ENCODE measurements at places on chromosomes 16 and 17.

- DNase-seq, result no peak
Measured at GRCh38 chr17:64781810-64782555, 119.9 kb upstream of the SMURF2 start.

GRCh38 chr17:5050278-5050677 is 15.1 kb upstream of the SLC52A1 start:
- DNase-seq, result peak; percentile 6

GRCh38 chr16:52466994-52467393 is 79.9 kb downstream of the TOX3 start:
- DNase-seq, result no peak

DNA sequence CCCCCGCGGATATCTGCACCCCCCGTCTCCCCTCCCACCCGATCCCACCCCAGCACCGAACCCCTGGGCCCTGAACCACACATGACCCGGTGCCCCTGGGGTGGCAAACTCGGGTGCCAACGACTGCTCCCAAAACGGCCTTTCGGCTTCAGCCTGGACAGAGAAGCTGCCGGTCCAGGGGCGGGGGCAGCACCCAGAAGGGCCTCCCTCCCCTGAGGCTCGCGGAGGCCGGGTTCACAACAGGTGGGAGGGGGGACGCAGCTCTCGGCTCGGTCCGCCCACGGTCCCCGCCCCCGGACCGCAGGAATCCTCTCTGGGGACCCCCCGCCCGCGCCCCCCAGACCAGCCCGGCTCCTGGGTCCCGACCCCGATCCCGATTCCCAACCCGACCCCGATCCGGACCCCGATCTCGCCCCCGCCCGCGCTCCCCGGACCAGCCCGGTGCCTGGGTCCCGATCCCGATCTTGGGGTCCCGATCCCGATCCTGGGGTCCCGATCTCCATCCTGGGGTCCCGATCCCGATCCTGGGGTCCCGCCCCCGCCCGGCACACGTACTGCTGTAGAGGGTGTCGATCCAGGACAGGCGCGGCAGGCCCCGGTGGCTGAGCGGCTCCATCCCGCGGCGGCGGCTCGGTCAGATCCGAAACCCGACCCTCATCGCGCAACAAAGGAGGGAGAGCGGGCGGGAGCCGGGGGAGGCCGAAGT is 516 bp downstream of the ABR start:
- DNase-seq, result peak; percentile 45

- DNase-seq, result no peak
Measured at GRCh38 chr17:81863123-81863675, 2.9 kb upstream of the P4HB start.

GRCh38 chr16:86285938-86286921 is 224.1 kb upstream of the FOXF1 start:
- DNase-seq, result no peak

DNA sequence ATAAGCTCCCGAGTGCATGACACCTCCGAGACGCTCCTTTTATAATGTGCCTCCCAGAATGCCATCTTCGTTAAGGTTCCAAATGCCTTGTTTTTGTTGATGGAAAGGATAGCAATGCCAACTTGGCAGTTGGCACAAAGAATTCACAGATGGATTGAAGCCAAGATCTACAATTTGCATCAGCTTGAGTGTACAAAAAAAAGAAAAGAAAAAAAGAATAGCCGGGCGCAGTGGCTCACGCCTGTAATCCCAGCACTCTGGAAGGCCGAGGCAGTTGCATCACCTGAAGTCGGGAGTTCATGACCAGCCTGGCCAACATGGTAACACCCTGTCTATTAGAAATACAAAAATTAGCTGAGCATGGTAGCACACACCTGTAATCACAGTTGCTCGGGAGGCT is 7.6 kb downstream of the TBC1D16 start:
- no peak for DNase-seq

DNA sequence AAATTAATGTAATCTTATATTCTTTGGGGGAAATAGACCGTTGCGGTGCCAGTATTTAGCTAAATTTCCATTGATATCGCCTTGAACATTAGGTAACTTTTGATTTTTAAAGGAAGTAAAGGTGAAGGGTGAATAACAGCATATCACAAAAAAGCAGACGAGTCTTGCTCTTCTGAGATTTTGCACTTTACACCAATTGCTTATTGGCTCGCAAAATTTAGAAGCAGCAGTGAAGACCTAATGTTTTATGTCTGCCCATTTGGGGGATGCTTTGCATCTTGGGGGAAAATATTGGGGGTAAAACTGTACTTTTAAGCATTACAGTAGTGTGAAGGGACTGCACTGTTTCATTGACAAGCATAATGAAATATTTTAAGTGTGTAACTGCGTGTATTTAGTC is 934 bp downstream of the MAP2K6 start:
- no peak for DNase-seq

GRCh38 chr16:67441271-67441753 is 10.4 kb downstream of the HSD11B2 start:
- DNase-seq, result no peak

DNA sequence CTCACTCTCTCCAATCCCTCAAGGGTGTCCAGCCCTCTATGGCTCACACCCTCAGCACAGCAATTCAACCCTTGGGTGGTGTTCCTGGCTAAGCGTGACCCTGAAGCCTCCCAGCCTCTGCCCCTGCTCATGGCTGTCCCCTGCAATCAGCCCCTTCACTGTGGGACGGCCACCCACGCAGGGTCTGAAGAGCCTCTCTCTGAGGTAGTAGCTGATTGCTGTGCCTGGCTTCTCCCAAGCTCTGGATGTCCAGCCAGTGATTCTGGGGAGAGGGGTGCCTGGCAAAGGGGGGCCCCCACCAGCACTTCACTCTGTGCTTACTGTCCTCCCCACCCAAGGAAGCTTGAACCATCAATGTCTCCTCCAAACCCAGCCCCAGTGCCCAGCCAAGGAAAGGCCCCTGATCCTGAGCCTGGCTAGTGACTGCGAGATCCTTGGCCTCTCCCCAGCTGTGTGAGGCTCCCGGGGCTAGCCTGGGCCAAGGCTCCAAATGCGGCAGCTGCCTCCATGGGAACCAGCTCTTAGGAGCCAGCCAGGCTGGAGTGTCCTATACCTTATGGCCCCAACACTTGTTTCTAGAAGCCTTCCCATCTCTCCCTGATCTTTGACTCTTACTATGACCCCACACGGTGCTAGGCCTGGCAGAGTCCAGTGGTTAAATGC is 9.9 kb downstream of the MTSS2 start:
- no peak for DNase-seq

DNA sequence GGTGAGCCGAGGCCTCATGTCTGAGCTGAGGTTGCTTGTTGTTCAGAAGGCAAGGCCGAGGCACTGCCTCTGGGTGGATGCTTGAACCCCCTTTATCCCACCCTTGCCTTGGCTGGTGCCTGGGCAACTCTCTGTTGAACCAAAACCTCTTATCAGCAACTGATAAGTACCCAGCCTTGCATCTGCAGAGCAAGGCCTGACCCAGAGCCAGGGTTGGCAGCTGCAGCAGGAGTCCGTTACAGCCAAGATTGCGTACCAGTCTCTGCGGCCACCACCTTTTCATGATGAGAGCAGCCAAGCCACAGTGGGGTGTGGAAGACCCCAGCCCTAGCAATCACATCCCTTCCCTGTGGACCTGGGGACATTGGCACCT is 118.3 kb downstream of the RAB11FIP4 start:
- no peak for DNase-seq

GRCh38 chr16:86117756-86118155 is 218.8 kb downstream of the IRF8 start:
- DNase-seq, result peak; percentile 11

- DNase-seq, result peak; percentile 84
Measured at GRCh38 chr17:17792551-17793377, 44.0 kb downstream of the SREBF1 start.

DNA sequence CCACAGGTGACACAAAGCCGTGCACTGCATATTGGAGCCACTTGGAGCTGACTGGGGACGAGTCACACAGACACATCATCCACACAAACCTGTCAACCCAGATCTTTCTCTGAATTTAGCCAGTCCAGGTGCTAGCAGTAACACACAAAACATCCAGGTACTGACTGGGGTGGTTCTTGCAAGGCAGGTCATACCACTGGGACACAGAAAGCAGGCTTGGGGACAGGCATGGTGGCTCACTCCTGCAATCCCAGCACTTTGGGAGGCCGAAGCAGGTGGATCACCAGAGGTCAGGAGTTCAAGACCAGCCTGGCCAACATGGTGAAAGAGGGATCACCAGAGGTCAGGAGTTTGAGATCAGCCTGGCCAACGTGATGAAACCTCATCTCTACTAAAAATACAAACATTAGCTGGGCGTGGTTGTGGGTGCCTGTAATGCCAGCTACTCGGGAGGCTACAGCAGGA is 14.9 kb downstream of the ENPP7 start:
- no peak for DNase-seq

GRCh38 chr17:74442670-74443515 is 11.0 kb downstream of the GPRC5C start:
- DNase-seq, result no peak

- DNase-seq, result no peak
Measured at GRCh38 chr16:68450741-68451255, 2.5 kb upstream of the SMPD3 start.
